ENCODE measurements at places on chromosomes 13 and 19. TPM values are rescaled to one million over a fixed set of nuclear protein-coding genes. Genes with fewer than 3 reads are reported as not detected.

- DNase-seq: no peak
These were observed 9.8 kb upstream of the TIMM50 start for GRCh38 chr19:39470724-39471339.

- DNase-seq: no peak
These were observed 147.8 kb downstream of the SLITRK6 start for GRCh38 chr13:85651440-85651839.

- DNase-seq: no peak
These were observed 173.5 kb upstream of the OBI1 start for GRCh38 chr13:78832461-78832860.

Gene RUBCNL
- 1.6 TPM for total RNA-seq

Gene IQCN
- total RNA-seq: 36.1 TPM

All from hematopoietic multipotent progenitor cell (in vitro differentiated cells).